ENCODE measurements at places on chromosomes 1 and 21. TPM values are rescaled to one million over a fixed set of nuclear protein-coding genes. Genes with fewer than 3 reads are reported as not detected.

MANEAL gene
- polyA plus RNA-seq: 98.9 TPM

INKA2 gene
- 20.5 TPM for polyA plus RNA-seq

KIAA1614 gene
- polyA plus RNA-seq: 8.3 TPM

OLIG2 gene
- 33.3 TPM for polyA plus RNA-seq

MARK1 gene
- 11.9 TPM for polyA plus RNA-seq

GPR3 gene
- polyA plus RNA-seq: 2.7 TPM

ICOSLG gene
- 9.3 TPM for polyA plus RNA-seq

BSND gene
- 0.08 TPM for polyA plus RNA-seq

SHISA4 gene
- 107 TPM for polyA plus RNA-seq

LRRN2 gene
- polyA plus RNA-seq: 9.2 TPM

PCSK9 gene
- polyA plus RNA-seq: not detected

PGLYRP4 gene
- polyA plus RNA-seq: not detected

KIF26B gene
- 17.6 TPM for polyA plus RNA-seq

SH3GLB1 gene
- polyA plus RNA-seq: 61.3 TPM

FBXO2 gene
- 103 TPM for polyA plus RNA-seq

DNA sequence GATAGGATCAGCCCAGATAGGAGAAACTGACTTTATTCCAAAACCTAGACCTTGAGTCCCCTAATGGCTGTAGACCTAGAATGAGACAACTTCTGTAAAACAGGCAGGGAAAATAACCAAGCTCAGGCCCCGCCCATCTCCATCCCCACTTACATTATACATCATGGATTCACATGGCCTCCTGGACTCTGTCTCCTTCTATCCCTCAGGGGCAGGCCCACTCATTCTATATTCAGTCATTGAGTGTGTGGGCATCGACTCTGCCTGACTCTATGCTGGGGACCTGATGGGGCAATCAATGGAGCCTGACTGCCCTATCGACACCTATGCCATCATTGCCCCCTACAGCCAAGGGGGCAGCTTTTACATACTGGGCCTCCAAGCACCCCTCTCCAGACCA, 6.4 kb downstream of the AVPR1B start:
- DNase-seq: no peak

GRCh38 chr1:36829961-36830360, 204.4 kb downstream of the GRIK3 start:
- no peak for DNase-seq

DNA sequence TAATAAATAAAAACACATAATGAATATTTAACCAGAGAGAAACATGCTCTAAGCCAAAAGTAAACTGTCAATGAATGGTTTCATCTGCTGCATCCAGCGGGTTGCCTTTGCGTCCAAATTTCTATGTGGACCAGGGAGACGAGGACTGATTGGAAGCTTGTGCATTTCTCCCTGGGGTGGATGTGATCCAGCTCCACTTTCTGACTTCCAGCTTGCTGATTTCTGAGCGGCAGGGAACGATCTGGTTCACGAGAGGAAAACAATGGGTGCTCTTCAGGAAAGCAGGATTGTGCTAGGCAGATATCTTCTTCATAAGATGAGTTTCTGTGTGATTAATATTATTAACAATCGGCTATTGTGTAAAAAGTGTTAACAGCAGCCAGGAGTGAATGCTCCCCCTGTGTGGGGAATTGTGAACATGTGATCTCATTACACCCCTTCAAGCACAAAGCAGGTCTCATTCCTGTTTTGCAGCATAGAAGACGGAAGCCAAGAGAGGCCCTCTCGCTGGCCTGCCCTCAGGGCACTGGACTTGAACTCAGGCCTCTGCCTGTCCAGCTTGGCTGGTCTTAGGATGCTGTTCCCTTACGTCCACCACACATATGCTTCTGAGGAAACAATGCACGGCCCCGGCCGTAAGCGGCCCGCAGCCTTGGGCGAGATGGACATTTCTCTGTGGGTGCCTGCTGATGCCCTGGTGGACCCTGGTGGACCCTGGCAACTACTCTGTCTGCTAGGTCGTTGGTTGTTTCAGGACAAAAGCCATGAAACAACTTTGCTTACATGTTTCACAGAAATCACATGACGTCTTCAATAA, 183.4 kb upstream of the C1orf174 start:
- DNase-seq: peak; percentile 60

DNA sequence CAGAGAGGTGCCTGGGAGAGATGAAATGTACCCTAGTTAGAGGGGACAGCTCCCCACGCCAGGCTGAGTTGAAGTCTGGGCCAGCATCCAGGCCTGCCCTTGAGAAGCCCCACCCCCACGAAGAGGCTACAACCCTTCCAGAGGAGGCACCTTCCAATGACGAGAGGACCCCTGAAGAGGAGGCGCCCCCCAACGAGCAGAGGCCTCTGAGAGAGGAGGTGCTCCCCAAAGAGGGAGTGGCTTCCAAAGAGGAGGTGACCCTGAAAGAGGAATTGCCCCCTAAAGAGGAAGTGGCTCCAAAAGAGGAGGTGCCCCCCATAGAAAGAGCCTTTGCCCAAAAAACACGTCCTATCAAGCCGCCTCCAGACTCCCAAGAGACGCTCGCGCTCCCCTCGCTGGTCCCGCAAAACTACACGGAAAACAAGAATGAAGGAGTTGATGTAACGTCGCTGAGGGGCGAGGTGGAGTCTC, 3.1 kb downstream of the EVA1B start:
- no peak for DNase-seq

DNA sequence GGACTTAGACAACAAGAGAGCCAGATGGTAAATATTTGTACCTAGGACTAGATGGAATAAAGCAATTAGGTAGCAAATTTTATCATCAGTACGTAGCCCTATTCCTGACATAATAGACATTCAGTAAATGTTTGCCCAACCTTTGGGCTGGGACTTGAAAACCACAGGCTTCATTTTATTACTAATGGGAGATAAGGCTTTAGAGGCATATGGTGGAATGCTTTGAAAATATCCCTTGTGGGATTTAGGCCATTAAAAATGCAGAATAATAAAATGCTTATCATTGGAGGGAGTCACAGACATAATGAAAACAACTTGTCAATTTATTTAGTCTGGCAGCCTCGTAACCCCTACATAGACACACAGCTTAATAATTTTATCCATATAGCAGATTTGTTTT, 296.1 kb upstream of the SPAG17 start:
- DNase-seq: peak; percentile 3

DNA sequence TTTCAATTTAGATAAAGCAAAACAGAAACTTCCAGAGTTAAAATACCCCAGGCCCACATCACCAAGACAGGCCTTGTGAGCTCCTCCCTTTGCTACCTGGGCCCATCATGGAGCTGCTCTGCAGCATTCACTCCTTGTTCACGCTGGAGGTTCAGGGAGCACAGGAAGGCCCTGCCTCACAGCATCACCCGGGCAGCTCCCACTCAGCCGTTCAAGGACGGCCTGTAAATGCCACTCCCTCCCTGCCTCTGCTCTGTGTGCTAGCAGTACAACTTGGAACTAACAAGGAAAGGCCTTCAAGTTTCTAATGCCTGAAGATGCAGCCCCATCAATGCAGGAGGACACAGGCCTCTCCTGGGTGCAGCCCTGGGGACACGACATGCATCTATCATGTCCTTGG, 11.6 kb downstream of the ATP5PO start:
- no peak for DNase-seq

DNA sequence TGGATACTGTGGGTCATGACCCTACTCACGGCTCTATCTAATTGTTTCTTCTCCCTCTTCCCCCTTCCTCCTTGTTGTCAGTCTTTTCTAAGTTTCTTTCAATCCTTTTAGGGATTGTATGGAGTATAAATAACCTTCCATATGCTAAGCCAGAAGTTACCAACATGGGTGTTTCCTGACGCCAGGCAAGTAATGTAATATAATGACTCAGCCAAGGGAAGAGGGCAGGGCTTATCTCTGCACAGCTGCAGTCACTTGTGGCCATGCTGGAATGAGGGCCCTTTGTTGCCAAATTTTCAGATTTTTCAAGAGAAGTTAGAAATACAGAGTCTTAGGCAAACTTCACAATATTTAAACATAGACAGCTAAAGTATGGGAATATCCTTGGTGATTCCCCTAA, 194.6 kb downstream of the ST6GALNAC3 start:
- peak; percentile 51 for DNase-seq

DNA sequence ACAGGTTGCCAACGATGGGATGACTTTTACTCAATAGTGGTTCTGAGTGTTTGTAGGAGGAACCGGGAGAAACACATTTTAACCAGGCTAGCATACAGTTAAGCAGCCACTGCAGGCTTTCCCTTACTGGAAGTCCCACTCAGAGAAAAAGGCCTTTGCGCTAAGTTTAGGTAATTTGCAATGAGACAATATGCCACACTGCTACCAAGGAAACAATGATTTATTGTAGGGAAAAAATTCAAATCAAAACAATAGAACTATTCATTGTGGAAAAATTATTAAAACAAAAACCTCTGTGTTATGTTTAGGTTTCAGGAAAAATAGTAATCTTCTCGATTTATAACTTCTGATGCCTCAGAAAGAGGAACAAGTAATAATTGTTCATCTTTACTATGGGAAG, 51.4 kb upstream of the CR2 start:
- no peak for DNase-seq

DNA sequence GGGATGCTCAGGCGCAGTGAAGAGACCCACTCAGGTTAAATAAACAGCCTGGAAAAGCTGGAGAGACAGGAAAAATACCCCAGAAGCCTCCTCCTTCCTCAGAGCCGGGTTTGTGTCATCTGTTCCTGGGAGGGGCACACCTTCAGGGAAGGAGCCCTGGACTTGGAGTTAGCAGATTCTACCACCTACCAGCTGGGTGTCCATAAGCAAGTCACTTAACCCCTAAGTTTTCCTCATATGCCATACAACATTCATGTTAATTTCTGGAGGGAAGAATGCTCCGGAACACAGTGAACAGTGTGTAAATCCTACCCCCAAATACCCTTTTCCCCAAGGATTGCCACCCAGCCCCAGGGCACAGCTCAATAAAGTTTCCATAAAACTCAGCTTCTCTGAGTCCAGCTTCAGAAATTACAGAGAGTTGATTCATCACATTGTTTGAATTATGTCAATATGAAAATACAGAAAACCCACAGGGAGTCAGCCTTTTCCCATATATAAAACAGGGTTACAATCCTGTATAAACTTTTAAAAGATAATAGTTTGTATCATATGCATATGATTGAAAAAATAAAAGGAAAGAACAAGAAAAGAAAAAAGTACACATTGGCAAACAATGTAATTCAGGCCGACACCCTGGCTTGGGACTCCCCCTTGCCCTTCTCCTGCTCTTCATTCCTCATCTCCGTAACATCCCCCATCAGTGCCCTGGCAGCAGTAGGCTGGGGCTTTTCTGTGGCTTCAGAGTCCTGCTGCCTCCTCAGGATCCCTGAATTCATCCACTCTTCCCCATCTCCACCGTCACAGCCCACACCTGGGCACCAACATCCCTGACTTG, 291.8 kb upstream of the USP24 start:
- DNase-seq: no peak

GRCh38 chr1:236686815-236687160, 489 bp downstream of the ACTN2 start:
- no peak for DNase-seq

GRCh38 chr1:200367841-200368534, 41.8 kb downstream of the ZNF281 start:
- DNase-seq: no peak

DNA sequence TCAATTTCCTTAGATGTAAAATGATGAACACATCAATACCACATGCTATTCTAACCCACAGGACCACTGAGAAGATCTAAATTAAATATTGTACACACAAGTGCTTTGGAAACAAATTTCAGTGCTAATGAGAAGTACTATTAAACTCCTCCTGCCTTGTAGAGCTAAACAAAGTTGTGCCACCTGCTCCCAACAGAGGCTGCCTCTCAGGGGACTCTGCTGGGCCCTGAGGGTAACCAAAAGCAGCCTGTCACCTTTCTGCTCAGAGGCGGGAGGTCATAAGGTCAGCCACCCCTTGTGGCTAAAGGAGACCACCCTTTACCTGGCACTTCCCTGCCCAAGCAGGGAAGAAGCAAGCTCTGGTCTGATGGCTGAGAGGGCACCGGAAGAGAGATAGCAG, 6.3 kb downstream of the SLC9A1 start:
- DNase-seq: no peak

GRCh38 chr1:111127923-111128643, 11.8 kb downstream of the DRAM2 start:
- DNase-seq: no peak

- DNase-seq: no peak
Observed at GRCh38 chr1:225885336-225885735, 3.2 kb upstream of the TMEM63A start.

DNA sequence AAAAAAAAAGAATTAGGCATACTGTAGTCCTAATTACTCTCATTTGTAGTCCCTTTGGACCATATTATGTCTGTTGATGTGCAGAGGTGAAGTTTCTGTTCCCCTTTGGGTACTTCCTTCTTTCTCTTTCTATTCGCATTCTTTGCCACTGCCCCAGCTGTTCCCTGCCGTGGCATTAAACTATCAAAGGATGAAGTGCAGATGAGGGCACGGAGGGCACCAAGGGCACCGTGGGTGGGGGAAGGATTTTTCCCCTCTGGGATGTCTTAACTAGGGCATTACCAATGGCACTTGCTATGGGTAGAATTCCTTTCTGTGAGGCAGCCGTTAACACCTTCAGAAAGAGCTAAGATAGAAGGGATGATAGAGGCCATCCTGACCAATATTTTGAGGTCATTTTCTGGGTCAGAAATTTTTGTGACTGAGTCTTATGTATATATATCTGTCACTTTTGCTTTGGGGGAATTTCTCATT, 4.9 kb upstream of the MAPKAPK2 start:
- no peak for DNase-seq

- peak; percentile 25 for DNase-seq
Observed at GRCh38 chr1:218671573-218671972, 326.4 kb downstream of the TGFB2 start.

DNA sequence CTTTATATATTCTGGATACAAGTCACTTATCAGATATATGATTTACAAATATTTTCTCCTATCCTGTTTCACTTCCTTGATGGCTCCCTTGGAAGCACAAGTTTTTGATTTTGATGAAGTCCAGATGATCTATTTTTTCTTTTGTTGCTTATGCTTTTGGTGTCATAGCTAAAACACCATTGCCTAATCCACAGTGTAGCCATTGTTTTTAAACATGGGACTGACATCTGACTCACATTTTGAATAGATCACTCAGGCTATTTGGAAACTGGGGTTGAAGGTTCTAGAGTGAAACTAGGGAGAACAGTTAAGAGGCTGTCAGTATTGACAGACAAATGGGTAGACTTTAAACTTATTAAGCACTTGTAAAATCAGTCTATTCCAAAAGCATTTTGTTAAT, 16.6 kb downstream of the AK4 start:
- no peak for DNase-seq

- DNase-seq: peak; percentile 34
Observed at GRCh38 chr1:23356471-23357137, 12.5 kb upstream of the HNRNPR start.

DNA sequence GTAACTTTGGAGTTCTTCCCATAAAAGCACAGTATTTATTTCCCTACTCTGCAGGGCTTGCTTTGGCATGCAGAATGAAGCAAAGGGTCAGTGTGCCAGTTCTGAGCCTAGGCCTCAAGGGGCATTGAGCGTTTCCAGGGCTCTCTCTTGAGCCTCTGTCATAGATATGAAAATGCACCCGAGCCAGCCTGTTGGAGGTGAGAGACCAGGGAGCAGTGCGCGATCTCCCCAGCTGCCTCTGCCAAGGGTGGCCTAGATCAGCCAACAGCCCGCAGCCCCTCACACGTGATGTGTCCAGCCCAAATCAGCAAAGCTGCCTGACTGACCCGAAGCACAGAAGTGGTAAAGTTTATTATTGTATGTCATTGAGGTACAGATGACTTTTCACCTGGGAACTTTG, 63.7 kb downstream of the TENT5C start:
- no peak for DNase-seq

- DNase-seq: peak; percentile 11
Observed at GRCh38 chr1:62437273-62437940, 558 bp downstream of the USP1 start.
